GM12892 (cell line): ENCODE measurements at places on chromosomes 13 and 19.

- DNase-seq = no peak
These were observed 27.0 kb downstream of the DNM2 start for GRCh38 chr19:10744801-10745293.

DNA sequence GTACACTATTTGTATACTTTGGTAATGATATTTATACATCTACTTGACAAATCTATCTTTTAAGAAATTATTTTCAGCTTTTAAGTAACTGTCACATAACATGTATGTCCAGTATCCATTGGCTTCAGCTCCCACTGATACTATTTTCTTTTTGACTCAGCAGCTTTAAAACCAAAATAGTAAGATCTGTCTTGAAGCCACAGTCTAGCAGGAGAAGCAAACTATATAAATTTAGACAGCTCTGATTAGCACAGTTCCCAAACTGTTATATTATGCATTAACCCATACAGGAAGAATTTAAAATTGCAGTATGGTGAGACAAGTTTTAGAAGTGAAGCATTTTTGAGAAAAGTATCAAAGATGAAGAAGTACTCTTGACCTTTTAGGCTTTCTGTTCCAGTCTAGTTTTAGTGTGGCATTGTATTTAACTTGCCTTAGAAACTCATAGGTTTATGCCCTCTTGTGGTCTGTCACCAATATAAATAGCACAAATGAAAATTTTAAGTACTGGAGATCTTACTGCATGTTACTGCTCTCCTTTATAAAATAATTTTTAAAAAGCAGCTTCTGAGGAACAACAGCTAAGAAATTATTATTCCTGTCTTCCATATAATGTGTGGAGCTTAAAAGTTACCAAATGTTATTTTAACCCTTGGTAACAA lies 24.7 kb downstream of the URI1 start:
- no peak for DNase-seq

DNA sequence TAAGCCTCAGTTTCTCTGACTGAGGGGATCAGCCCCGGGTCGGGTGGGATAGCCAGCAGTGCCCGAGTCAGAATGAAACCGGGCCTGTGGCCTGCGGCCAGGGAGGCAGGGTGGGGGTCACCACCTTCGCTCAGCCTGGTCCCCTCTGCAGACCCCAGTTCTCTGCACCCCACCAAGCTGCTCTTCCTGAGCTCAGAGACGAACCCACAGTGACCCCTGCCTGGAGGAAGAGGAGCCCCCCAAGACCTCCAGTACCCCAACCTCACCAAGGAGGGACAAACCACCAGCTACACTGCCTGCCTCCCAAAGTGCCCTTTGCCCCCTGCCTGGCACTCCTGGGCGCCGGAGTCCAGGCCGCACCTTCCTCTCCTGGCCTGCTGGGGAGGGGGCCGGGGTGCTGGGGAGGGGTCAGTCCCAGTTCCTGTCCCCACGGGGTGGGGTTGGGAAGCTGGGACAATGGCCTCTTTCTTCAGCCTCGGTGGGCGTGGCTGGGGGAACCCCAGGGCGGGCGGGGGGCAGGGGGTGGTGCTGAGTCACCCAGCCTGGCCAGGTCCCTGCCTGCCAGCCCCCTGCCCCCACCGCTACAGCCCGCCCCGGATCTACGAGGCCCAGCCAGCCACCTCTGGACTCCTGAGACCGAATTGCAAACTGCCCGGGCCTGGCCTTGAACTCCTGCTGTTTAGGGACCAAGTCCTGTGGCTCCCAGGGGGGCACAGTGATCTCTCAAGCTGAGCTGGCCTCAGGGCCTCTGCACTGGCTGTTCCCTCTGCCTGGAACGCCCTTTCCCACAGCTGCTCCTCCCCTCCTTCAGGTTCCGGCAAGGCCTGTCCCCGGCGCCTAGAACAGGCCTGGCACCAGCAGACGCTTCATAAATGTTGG lies 14.3 kb downstream of the ZBTB7A start:
- DNase-seq = no peak

- DNase-seq = no peak
These were observed 17.2 kb downstream of the BRD4 start for GRCh38 chr19:15315101-15315500.

GRCh38 chr13:86051134-86052103 lies 252.2 kb upstream of the SLITRK6 start:
- no peak for DNase-seq

DNA sequence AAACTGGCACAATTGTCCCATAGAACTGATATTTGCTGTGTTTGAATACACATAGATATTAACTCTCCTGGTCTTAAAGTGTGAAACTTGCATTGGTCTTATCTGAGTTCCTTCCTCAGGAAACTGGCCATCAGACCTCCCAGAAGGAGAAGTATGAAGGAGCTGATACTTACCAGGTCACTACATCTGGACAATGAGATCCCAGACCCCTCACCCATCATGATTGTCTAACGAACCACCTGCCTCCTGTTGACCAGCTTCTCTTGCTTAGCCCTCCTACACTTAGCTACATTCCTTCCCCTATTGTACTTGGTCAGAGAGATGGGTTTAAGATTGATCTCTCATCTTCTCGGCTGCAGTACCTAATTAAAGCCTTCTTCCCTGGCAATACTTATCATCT lies 413.3 kb downstream of the KCTD12 start:
- no peak for DNase-seq

- no peak for DNase-seq
These were observed 115.5 kb downstream of the FGF14 start for GRCh38 chr13:102286326-102286725.

DNA sequence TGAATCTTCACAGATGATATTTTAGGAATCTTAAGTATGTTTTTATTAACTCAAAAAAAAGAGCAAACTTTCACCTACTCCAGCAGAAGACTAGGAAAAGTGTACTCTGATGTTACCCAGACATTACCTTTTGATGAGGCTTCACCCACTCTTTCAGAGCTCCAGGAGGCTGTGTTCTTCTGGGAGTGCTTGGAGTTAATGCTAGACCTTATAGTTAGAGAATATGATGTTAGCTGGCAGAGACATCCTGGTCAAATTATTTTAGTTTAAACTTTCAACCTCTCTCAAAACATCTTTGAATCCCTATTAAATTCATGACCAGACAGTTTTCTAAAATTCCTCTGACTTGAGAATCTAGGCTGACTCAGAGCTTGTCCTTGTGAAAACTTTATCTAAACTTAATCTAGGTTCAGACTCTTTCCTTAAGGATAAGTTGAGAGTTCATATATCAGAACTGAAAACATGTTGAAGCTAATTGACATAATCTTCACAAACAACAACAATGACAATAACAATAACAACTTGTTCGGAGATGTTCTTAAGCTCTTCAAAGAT lies 82.8 kb downstream of the ITGBL1 start:
- DNase-seq = no peak

- no peak for DNase-seq
These were observed 8.3 kb downstream of the PRAM1 start for GRCh38 chr19:8494158-8494557.

DNA sequence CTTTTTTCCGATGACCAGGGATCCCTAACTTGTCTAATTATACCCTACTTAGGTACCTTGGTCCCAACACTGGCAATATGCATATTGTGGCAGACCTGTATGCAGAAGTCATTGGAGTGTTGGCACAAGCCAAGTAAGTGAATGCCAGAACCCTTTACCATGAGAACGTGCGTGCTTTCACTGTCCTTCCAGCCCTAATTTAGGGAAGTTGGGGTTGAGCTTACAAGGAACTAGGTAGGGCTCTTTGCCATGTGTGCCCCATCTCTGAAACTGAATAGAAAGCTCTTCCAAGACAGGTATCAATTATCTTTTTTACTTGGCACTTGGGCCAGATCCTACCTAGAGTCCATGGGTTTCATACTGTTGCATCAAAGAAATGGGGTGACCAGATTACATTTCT lies 93.2 kb downstream of the FRY start:
- DNase-seq = no peak

DNA sequence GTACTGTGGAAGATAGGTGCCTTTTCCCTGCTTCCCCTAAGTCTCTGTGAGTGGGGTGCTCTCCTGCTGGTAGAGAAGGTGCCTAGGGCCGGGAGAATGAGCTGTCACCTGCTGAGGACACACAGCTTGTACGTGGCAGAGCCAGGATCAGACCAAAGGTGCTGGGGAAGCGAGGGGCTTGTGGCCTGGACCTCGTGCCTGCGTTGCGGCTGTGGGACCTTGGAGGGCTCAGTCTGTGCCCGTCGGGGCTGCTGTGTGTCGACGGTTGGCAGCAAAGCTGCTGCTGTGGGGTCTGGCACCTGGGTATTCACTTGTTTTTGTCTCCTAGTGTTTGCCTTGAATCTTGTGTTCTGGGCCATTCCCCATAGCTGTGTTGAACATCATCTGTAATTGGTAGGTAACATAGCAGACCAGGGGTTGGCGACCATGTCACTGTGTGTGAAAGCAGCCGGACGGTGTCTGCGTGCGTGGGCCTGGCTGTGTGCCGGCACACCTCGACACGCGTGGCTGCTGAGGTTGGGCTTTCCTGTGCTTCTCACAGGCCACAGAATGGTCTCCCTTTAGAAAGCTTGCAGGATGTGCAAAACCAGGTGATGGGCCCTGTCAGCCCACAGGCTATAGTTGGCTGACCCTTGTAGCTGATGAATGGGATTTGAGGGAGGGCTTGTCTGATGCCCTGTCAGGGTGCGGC lies 9.2 kb downstream of the U2AF2 start:
- DNase-seq = no peak

DNA sequence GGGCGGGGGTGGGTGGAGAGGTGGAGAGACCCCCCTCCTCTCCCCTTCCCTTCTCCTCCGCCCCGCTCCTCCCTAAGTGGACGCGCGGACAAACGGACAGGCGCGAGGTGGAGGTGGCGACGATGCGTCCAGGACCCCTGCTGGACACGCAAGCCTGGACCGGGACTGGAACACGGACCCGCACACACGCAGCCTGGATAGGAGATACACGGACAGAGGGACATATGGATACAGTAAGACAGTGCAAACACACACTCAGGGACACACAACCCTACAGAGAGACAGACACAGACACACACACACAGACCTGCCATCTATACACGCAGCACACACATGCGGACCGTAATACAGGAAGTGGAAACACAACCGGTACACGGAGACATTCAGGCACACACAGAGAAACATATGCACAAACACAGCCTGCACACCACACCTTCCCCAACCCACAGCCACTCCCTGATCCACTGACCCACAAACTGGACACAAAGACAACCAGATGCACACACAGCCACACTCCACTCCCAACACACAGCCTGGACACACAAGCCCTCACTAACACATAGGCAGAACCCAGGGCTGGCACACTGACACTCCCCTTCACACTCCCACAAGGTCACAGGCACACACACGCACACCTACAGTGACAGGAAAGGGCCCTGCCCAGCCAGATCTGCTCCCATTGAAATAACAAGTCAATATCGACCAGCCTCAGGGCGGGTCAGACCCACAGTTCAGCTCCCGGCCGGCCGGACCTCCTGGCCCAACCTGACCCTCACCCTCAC lies 696 bp upstream of the ERFL start:
- no peak for DNase-seq
